ENCODE measurements at places on chromosomes 6 and 20.

GRCh38 chr20:45282700-45283550 lies 23.7 kb upstream of the RBPJL start:
- DNase-seq: no peak

- no peak for DNase-seq
These were observed 554 bp upstream of the ZSCAN31 start for GRCh38 chr6:28336284-28337120.

DNA sequence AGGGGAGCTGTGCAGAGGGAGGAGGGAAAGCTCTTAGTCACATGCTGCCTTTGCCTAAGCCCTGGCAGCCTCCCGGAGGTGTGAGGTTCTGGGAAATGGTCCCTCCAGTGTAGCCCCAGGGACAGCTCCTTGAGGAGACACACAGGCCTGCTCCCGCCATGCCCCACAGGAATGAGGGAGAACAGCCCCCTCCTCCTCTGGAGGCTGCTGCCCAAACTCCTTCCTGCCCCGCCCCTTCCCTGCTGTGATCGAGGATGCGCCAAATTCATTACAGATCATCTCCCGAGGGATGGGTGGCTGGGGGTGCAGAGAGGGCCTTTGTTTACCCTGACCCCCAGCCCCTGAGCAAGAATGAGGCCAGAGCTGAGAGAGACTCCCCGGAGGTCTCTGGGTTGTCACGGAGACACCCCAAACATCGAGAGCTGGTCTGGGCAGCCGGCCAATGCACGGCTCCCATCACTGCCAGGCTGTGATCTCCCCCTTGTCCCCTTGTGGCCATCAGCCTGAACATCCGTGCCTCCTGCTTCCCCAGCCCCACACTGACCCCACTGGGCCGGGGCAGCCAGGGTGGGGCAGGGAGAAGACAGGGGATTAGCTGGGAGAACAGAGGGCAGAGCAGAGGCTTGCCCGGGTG lies 8.4 kb downstream of the CYP21A2 start:
- no peak for DNase-seq

DNA sequence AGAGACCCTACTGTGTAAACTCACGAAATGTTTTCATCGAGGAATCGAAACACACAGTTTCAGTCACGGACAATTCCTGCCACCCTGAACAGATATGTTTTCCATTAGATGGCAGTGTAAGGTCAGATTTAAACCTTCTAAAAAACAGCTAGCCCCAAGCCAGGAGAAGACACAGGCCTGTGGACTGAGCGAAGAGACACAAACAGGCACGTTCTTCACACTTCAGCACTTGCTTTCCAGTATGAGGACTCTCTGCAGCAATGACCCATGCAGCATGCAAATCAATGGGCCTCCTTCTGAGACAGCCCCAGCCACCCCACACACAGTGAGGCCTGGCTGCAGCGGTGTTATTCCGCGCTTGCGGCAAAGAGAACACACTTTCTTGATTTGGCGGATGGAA lies 31.9 kb downstream of the HUS1B start:
- DNase-seq: no peak

GRCh38 chr6:17656092-17656491 lies 50.6 kb downstream of the NUP153 start:
- no peak for DNase-seq

DNA sequence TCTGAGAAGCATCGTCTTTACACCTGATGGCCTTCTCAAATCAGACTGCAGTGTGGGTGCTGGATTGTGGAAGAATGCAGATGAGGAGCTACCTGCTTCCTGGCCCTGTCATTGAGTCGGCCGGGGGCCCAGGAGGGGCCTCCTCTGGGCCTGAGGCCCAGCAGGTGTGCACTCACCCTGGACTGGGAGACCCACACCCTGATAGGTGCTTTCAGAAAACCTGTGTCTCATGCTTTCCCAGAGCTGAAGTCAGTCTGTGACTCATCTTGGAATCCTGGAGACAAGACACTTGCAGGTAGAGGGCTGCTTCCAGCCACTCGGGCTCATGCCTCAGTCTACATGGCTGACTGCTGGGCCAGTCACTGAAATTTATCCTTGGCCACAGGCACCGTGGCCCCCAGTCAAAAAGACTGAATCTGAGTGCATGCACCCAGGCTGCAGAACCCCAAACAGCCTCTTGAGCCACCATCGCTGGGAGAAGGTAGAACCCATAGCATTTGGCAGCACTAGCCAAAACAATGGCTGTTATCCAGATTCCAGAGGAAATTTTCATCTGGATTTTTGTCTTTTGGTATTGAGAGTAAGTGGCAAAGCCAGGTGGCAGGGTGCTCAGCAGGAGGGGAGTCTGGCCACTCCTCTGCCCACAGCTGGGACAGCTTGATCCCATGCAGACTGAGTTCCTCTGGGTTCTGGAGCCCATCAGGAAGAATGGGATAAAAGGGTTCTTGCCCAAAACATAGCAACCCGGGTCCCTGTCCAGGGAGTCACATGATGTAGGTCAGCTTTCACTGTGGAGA lies 182.0 kb upstream of the CST7 start:
- no peak for DNase-seq

GRCh38 chr6:16168121-16168520 lies 39.2 kb downstream of the MYLIP start:
- DNase-seq: no peak

- DNase-seq: no peak
These were observed 4.1 kb downstream of the SLC35F1 start for GRCh38 chr6:117911150-117911549.

GRCh38 chr6:73236144-73236750 lies 11.0 kb upstream of the KHDC1L start:
- no peak for DNase-seq

- no peak for DNase-seq
These were observed 59.6 kb downstream of the MOXD1 start for GRCh38 chr6:132341646-132342045.

GRCh38 chr20:20658871-20659431 lies 53.5 kb downstream of the RALGAPA2 start:
- no peak for DNase-seq

DNA sequence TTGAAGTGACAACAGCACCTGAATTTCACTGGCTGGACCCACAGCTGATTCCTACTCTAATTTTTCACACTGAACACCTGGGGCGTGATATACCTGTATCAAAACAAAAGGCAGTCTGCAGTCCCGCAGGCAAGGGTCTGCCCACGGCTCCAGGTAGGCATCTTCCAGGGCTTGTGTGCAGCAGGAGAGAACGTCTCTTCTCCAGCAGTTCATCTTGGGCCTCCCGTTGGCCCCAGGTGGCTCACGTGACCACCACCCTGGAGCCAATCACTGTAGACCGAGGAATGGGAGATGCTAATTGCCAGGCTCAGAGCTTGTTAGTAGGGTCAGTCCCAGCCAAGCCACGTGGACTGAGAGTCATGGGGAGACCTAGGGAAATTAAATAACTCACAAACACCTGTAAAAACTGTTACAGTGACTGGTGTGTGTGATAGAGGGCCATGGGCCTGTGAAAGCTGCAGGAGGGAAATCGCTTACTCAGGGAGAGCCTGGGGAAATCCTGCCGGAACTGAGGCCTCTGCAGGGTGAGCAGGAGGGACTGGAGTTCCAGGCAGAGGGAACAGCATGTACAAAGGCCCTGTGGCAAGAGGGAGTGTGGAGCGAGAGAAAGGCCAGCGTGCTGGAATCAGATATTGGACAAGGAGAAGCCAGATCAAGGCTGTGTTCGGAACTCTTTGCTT lies 83.4 kb downstream of the EYA2 start:
- DNase-seq: no peak

DNA sequence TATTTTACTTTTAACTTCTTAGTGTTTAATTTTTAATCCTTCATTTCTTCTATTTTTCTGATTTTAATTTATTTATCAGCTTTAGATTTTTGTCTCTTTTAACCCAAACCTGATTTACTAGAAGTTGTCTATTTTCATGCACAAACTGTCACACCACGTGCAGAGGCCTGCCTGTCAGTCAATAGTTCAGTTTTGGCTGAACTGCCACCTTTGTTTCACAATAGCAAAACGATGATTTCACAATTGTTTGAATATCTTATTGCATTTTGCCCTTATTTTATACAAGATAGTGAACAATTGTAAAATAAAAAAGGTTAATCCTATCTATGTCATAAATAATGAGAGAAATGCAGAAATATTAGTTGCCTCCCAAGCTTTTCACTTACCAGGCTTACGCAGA lies 24.0 kb upstream of the PPP1R3G start:
- DNase-seq: no peak

DNA sequence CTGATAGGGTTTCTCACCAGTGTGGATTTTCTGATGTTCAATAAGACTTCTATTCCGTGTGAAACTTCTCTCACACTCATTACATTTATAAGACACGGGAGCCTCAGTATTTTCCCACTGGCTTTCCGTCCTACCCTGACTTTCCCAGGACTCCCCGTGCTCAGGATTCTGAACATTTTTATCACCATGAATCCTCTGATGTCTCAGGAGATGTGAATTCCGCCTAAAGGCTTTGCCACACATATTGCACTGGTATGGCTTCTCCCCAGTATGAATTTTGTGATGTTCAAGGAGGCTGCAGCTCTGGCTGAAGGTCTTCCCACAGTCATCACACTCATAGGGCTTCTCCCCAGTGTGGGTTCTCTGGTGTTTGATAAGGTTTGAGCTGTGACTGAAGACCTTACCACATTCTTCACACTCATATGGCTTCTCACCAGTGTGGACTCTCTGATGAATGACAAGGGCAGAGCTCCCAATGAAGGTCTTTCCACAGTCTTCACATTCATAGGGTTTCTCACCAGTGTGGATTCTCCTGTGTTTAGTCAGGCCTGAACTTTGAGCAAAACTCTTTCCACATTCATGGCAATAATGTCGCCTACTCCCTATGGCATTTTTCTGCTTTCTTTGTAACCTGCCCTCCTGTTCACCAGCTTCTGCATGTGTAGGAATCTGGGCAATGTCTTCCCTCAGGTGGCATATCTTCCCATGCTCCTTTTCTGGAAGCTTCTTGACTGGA lies 6.7 kb downstream of the ZKSCAN4 start:
- no peak for DNase-seq

GRCh38 chr6:145277358-145278086 lies 457.8 kb downstream of the EPM2A start:
- no peak for DNase-seq

GRCh38 chr6:82750556-82750955 lies 315.1 kb downstream of the UBE3D start:
- no peak for DNase-seq

- no peak for DNase-seq
These were observed 18.1 kb downstream of the ENPP1 start for GRCh38 chr6:131825946-131826345.

DNA sequence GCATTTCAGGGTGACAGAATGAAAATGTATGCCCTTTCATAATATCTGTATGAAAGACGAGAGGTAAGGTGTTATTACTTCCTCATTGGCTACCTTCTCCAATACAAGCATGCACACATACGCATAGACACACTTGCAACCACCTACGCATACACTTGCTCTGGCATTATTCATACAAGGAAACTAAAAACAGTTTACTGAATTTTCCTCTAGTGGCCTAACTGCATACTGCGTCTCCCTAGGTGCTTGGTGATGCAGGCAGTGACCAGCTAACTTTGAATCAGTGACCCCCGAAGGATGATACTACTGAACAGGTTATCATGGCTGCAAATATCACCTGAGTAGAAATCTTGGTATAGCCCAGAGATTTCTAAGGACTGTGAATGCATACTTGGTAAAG lies 593.1 kb downstream of the PKHD1 start:
- no peak for DNase-seq

DNA sequence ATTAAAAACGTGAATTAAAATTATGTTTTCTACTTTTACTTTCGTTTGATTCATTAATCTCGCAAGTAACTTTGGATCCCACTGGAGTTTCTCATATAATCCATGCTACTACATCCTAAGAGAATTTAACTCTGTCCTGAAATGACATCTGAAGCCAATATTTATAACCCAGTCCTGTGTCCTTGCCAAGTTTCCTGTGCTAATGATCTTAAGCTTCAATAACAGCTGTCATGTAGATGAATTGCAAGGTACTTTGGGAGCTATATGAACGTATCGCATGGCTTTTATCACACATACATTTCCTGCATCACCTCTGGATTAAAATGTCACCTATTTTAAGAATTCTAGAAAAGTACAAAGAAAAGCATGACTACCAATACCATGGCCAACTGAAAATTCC lies 833.8 kb upstream of the CITED2 start:
- DNase-seq: no peak

DNA sequence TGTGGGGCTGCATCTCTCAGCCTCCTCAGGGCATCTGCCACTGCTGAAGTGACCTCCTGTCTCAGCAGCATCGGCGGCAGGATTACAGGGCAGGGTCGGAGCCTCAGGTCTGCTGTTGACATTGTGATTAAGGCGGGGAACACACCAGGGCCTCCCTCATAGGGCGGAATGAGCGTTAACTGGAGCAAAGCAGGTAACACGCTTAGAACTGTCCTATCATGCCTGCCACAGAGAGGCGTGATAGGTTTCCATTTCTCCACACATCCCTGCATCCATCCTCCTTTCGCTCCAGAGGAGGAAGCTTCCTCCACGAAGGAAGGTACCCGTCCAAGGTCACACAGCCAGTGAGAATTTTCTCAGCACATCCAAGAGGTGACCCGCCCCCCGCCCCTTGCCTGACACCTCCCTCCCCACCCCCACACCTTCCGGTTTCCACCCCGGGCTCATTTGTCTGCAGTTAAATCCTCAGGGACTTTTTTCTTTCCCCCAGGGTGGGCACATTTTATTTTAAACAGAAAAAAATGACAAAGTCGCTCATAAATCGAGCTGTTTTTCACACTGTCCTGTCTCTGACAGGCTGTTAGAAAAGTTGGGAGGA lies 200.8 kb downstream of the TFAP2C start:
- no peak for DNase-seq

GRCh38 chr6:90370493-90370959 lies 73.9 kb upstream of the BACH2 start:
- DNase-seq: no peak

Data from stimulated activated CD4-positive, alpha-beta T cell treated with anti-CD3 and anti-CD28 coated beads, Interleukin-12 subunit alpha, Interleukin-12 subunit beta, amount 100 ng/mL, for 48 hours (primary cell).